AG04449 (cell line): ENCODE measurements at places on chromosomes 3 and 15.

DNA sequence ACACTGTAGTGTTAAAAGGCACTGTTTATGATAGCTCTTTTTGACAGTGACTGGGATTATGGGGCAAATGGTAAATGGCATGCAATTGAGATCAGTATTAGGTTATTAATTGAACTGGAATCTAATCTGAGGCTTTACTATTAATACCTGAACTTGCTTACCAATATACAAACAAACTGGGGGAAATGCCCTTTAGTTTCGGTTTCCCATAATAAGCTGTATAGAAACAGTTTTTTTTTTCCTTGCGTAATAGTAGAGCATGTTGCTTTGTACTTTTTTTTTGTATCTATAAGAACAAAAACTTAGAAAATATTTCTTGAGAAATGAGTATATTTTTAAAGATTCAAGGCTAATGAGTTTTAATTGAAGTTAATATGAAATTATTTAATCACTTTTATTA lies 95.0 kb downstream of the FNDC3B start:
- no peak for DNase-seq

GRCh38 chr15:62149729-62150128 lies 15.4 kb downstream of the C2CD4B start:
- DNase-seq = no peak

DNA sequence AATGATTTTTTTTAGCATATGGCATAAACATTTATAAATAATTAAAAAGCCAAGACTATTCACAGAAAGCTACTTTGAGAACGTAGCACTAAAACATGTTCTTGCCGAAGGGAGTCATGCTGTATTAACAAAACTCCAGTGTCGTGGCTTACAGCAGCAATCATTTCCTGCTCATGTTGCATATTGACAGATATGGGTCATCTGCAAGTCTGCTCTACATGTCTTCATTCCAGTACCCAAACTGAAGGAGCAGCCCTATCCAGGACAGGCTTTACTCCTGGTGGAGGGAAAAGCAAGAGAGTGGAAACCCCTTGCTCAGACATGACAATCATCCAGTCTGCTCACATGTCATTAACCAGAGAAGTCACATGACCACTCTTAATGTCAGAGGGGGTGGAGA lies 87.6 kb downstream of the NEK11 start:
- no peak for DNase-seq

GRCh38 chr3:195582947-195583346 lies 793 bp downstream of the APOD start:
- no peak for DNase-seq

DNA sequence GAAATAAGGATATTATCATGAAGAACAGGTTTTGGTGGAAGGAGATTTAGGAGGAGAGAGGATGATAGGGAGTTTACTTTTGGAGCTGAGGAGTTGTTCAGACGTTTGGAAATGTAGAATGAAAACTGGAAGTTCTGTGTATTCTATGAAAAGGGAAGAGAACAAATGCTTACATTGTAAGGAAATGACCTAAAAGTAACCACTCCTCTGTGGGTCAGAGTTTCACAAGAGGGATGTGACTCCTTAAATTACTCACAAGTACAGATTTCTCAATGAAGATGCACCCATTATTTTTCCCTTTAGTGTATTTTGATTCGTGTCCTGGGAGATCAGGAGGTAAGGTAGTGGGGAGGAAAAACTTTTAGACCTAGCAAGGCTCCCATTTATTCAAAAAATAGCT lies 4.0 kb downstream of the RNF13 start:
- DNase-seq = no peak

- no peak for DNase-seq
Measured at GRCh38 chr3:171328419-171329082, 131.7 kb downstream of the TNIK start.

DNA sequence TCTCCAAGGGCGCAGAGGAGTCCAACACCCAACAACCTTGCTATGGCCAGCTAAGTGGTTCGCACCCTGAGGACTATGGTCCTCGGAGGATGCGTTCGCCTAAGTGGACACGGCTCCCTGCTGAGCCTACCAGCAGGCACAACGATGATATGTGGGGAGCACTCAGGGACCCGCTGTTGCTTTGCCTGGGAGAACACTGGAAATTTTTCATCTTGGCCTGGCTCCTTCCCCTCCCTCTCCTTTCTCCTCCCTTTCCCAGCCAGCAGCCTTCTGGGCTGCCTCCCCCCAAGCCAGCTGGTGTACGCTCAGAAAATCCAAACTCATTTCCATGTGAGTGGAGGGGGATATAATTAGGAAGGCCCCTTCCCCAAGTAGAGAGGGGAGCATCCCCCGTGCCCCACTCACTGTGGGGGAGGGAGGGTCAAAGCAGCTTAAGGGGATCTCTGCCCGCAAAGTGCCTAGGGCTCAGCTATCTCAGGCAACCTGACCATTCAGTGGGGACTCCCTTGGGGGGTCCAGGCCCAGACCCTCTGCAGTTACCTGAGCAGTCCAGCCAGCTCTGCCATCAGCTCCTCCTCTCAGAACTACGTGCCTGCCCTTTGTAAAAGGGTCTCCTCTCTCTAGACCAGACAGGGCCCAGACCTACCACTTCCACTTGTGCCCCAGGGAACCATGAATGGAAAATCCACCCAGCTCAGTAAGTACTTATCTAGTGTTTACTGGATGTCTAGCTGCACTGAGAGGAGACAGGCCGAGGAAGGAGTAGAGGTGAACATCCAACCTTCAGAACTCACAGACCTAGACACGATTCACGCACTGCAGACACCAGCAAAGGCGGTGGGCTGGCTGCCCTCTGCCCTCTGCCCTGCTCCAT lies 742 bp upstream of the SEMA7A start:
- no peak for DNase-seq

- no peak for DNase-seq
Measured at GRCh38 chr3:25015599-25015998, 412.5 kb upstream of the RARB start.

DNA sequence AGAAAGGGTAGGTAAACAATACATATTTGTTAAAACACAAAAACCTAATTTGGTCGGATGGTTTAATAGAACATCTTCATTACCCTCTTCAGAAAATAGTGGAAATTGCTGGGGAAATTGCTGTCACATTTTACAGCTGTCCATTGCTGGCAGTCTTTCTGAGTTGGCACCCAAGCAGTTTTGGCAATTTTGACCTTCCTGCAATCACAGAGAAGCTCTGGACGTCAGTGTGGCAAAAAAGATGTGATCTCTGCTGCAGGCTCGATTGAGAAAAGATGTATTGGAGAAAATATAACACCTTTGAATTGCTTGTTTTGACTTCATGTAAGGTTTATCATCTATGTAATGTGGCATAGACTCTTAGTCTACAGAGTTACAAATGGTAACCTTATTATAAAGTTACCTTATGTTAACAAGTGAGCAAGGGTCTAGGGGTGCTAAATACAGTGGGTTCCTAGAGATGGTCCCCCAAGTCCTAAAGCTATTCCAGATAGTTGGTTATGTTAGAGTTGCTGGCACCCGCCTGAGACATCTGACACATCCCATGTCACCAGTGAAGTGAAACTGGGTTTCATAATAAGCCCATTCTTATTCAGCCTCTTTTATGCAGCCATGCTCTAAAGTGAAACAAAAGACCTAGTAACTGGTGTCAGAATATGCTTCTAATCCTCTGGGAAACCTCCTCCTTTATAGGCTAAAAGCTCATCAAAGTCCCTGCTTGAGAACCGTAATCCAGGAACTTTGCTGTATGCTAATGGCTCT lies 14.0 kb downstream of the UBE2E1 start:
- no peak for DNase-seq

- no peak for DNase-seq
Measured at GRCh38 chr15:98787936-98788757, 139.8 kb downstream of the IGF1R start.

- peak; percentile 80 for DNase-seq
Measured at GRCh38 chr15:67196672-67197363, 57.6 kb downstream of the AAGAB start.
